ENCODE measurements at places on chromosomes 16 and 17.
A peak's percentile ranks its signal among the peaks of the same experiment; 100 is the strongest.

DNA sequence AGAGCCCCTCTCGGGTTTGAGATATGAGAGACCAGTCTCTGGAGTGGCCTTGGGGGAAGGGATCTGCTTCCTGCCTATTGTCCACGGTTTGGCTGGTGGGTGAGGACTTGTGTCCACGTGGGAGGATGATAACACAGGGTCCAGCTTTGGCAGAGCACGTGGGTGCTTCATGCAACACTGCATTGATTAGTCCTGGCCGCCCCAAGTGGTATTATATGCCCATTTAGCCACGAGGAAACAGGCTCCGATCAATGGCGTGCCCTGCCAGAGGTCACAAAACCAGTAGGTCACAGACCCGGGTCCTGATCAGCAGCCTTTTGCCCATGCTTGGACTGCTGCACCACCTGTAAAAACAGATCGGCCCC lies 141.6 kb downstream of the RGS9 start:
- DNase-seq: no peak

DNA sequence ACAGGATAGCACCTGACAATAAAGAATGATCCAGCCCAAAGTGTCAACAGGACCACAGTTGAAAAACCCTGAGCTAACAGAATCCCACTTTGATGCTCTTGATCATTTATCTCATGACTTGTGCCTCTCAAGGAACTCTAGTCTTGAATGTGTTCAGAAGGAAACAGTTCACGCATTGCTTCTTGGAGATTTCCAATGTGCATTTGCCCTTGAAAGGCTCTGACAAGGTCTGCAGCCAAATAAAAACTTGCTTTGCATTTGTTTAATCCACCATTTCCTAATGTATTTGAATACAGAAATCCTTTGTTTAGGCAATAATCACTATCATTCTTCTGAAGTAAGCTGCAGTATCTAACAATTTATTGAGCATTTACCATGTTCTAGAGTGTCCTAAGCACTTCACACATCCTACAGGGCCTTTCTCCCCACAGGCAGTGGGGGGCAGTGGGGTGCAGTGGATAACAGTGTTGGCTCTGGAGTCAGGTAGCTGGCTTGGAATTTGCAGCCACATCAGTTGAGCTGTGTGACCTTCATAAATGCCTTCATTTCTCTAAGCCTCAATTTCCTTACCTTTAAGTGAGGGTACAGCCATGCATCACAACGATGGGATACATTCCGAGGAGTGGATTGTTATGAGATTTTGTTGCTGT lies 239.7 kb downstream of the XYLT1 start:
- DNase-seq: no peak

- no peak for DNase-seq
Measured at GRCh38 chr17:59530531-59530930, 34.9 kb upstream of the DHX40 start.

DNA sequence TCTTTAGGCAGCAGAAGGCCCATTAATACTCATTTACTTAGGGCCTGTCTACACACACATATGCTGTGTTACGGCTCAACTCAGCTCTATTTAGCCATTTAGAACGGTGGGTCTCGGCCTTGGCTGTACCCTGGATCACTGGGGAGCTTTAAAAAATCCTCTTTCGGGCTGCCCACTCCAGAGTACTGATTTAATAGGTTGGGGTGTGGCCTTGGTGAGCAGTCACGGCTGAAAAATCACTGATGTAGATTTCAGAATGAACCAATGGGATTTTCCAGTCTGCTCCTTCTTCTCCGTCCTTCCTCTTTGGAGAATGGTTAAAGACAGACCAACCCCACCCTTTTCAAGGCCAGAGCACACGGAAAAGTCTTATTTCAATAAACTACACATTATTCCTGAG lies 223.5 kb downstream of the CCDC182 start:
- no peak for DNase-seq

GRCh38 chr17:70123193-70123592 lies 46.1 kb upstream of the KCNJ2 start:
- no peak for DNase-seq

DNA sequence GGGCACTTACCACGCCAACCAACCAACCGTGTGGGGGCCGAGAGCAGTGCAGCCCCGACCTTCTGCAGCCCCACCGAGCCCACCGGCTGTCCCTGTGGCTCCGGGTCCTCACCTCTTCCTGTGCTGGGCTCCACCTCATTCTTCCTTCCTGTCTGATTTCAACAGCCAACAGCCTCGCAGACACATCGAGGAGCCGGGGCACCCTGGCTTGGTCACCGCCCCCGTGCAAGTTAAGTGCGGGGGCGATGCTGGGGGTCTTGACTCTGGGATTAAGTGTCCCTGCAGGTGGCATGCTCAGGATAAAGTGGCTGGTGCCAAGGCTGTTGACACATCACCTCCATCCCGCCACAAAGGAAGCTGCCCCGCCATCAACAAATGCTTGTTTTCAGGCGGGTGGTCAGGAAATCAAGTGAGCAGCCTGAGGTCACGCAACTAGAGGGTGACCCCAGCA lies at the start of gene NLRC3:
Gene NLRC3 (minus strand): TSS at position 102 of the 451 bp plus-strand sequence. CDS start 12,367 bp downstream, outside the sequence.
- DNase-seq: no peak

GRCh38 chr16:87572959-87573358 lies 29.3 kb upstream of the JPH3 start:
- DNase-seq: no peak

GRCh38 chr17:8965394-8966168 lies at the start of gene PIK3R5:
TSS of gene PIK3R5 (minus strand) at chr17:8965707. CDS start at chr17:8911494, 54,213 bp downstream.
- peak; percentile 39 for DNase-seq

DNA sequence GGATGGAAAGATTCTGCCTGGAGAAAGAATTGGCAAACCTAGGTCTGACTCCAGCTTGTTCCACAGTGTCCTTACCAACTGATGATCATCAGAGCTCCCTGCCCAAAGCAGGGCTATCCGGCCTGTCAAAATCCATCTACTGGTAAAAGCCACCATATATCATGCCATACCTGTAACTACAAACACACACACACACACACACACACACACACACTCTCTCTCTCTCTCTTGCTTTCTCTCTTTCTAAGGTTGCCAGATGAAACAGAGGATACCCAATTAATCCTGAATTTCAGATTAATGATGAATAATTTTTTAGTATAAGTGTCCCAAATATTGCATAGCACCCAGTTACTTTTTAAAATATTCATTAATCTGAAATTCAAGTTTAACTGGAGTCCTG lies 1.5 kb upstream of the MMP28 start:
- no peak for DNase-seq
